Stomach (tissue), 19 donors: ENCODE measurements at places on chromosomes 7 and 10. TPM values are rescaled to one million over a fixed set of nuclear protein-coding genes. Genes with fewer than 3 reads are reported as not detected.

DNA sequence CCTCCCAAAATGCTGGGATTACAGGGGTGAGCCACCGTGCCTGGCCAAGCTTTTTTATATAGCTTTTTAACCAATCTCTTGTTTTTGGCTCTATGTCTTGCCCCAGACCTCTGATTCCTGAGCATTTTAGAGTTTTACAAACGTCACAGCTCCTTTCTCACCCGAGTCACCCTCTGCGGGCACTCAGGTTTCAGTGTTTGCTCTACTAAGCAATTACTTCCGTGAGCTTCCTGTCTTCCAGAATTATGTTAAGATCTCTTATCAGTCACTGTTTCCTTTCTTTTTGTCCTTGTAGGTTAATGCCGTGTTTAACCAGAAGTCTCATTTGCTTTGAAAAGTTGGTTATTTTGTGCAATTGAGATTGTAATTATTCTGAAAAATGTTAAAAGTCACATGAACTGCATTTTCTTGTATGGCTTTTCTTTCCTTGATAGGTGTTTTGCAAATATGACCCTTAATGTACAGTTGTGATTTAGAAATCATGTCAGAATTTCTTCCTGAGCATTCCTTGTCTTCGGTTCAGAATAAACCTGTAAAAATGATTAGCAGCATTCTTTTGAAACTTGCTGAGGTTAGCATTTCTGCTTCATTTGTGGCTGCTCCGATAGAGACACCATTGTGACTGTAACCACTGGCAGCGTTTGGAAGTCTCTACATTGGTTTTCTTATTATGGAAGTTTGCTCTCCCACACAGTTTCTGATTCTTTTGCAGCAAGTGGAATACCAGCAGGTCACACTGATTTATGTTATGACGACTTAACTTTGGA, 4.5 kb upstream of the HKDC1 start:
- no peak for DNase-seq

GRCh38 chr7:155785536-155785935, 26.7 kb downstream of the SHH start:
- DNase-seq = no peak

The HABP2 gene
- 11.4 TPM for total RNA-seq

DNA sequence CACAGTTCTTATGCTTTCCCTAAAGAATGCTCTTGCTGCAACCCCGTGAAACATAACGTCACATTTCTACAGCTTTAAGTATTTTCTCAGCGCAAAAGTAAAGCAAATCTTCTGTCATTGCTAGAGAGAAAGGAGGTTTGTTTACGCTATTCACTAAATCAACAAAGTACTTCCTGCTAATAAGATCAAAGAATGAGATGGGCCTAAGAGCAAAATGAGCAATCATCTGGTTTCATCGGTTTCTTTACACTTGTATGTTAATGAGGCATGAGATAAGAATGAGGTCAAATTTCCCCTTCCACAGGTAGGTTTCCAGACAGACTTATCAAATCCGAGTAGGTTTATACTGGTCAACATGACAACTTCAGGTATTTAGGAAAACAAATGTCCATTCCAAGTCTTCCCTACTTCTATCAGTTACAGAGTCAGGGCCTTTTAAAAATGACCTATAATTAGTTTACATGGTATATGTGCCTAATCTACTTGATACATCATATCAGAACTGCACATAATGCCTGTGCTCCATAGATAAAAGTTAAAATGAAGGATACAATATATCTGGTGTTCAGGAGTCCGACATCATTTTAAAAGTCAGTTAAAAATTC, 8.4 kb downstream of the USP6NL start:
- peak; percentile 52 for DNase-seq

DNA sequence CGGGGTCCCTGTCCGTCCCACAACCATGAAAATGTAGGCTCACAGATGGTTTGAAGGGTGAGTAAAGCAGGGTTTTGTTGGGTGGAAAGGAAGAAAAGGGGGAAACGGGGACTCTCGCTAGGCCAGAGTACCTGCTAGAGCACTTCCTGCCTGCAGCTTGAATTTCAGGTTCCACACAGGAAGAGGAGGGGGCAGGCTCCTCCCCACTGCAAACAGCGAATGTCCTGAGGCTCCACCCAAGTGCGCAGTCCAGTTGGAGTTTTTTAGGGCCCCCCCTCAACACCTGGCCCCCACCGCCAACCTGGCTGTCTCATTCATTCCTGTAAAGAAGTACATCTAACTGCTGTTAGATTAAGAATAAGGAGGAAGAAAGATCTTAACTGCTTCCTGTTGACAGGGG, 414.7 kb downstream of the SH2D4B start:
- DNase-seq = no peak

- DNase-seq = no peak
Observed at GRCh38 chr7:130095812-130096211, 25.5 kb downstream of the KLHDC10 start.

DNA sequence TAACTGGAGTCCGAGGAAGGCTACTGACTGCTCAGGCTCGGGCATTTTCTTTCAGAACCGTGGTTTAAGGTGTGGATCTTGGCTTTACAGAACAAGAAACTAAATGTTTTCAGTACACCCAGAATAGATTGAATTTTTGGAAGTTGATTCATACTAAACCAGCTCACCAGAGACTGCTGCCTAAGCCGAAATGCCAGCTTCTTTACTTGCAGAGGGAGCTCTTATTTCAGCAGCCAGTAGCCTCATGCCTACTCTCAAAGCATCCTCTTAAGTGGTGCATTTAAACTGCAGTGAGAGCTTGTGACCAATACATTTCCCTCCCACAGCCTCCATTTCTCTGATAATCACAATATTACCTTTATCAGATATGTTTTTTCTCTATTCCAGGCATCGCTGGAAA, 615.1 kb downstream of the SUGCT start:
- DNase-seq = no peak

The PAOX gene
- total RNA-seq = 40.0 TPM

- no peak for DNase-seq
Observed at GRCh38 chr7:36925691-36926090, 201.4 kb upstream of the AOAH start.

- DNase-seq = no peak
Observed at GRCh38 chr10:78394047-78394446, 360.4 kb downstream of the RPS24 start.

DNA sequence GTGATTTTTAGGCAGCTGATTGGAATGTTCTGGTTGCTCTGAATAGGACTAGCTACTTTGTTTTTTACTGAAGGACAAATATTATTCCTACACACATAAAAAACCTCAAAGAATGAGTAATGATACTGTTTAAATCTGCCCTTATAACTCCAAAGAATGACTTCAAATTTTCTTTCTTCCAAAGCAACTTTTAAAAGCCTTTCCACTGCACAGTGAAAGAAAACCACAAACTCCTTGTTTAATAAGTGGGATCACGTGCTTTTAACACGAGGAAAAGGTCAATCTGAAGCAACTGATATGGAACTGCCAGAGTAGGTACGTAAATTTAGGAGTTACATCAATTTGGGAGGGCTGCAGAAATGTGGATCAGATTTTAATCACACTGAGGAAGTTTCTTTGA, 8.0 kb upstream of the PRKCQ start:
- DNase-seq = no peak

DNA sequence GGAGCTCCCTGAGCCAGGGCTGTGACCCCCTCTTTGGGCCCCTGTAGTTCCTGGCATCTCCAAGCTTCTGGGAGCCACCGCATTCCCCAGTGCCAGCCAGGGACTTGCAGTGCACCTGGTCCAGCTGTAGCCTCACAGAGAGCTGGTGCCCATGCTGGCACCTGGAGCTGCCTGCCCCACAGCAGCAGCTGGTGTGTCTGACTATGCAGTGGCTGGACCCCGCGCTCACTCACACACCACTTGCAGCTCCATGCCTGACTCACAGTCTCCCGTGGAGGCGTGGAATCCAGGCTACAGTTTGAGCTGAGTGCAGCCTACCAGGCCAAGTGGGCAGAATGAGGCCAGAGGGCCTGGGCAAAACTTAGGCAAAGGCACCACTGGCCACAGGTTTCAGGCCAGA, 102.2 kb upstream of the NAMPT start:
- no peak for DNase-seq
